Esophagus (tissue), 2 donors: ENCODE measurements at places on chromosomes 5 and 9. TPM values are rescaled to one million over a fixed set of nuclear protein-coding genes. Genes with fewer than 3 reads are reported as not detected.

The PRRX2 gene
- polyA plus RNA-seq: 3.6 TPM

The ADGRD2 gene
- polyA plus RNA-seq: 0.02 TPM

The SPINK7 gene
- polyA plus RNA-seq: 394 TPM

The HEMGN gene
- polyA plus RNA-seq: not detected

The FBP2 gene
- not detected for polyA plus RNA-seq
